Activated T-helper 2 cell treated with anti-CD3 and anti-CD28 coated beads, Interferon-gamma antibody, Interleukin-2, Interleukin-4, amounts not matched to agents 10 μg/mL and 5 μg/mL and 100 μg/mL, durations not matched to agents 14 hours and 24 hours and 36 hours (primary cell): ENCODE measurements at places on chromosomes 6 and 20.

GRCh38 chr6:5205877-5206850 lies 54.6 kb downstream of the LYRM4 start:
- DNase-seq, result no peak

GRCh38 chr6:21937466-21937865 lies 343.9 kb downstream of the SOX4 start:
- DNase-seq, result no peak

DNA sequence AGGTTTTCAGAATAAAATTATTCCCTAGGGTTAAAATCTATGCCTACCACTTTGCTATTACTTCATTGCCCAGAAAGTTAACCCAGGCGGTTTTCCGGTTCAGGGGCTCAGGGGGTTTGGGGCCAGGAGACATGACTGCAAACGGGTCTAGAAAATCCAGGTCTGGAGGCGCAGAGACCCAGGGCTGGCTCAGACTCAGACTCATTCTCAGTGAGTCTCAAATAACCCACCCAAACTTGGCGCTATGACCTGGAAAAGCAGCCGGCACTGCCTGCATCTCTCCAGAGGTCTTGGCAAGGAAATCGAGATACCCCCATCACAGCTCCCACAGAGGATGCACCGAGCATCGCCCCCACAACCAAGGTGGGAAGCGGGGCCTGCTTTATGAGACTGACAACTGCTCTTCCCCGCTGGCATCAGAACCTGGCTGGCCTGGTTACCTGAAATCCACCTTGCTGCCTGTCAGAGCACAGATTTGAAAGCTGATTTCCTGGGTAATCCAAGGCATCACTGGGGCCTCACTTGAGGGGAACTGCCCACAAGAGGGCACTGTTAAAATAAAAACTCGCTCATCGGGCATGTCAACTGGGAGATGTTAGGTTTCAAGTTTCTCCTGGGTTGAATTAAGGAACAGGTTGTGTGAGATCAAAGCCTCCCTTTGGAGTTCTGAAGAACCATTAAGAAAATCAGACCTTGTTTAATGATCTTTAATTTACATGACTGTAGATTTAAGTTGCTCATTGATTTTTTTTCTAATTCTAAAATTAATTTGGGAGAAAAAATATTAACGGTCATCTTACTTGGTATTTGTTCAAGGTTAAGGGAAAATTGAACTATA lies 55.1 kb downstream of the KIF16B start:
- DNase-seq, result no peak

- DNase-seq, result no peak
These were observed 4.5 kb downstream of the NRN1 start for GRCh38 chr6:6002005-6002847.

DNA sequence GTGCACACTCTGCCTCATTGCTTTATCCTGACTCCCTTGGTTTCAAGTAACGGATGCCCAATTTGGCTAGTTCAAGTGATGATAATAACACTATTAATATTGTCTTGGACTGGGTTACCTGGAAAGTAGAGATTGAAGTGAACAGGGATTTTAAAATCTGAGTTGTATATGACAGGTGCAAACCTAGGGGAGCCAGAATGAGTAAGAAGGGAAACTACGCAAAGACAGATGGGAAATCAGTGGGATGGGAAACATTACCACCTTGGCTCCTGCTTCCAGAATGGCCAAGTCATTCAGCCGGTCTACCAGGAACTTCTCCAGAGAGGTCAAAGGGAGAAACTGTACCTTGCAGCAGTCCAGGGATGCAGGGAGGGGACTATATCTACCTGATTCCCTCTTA lies 41.9 kb downstream of the OGFRL1 start:
- no peak for DNase-seq

DNA sequence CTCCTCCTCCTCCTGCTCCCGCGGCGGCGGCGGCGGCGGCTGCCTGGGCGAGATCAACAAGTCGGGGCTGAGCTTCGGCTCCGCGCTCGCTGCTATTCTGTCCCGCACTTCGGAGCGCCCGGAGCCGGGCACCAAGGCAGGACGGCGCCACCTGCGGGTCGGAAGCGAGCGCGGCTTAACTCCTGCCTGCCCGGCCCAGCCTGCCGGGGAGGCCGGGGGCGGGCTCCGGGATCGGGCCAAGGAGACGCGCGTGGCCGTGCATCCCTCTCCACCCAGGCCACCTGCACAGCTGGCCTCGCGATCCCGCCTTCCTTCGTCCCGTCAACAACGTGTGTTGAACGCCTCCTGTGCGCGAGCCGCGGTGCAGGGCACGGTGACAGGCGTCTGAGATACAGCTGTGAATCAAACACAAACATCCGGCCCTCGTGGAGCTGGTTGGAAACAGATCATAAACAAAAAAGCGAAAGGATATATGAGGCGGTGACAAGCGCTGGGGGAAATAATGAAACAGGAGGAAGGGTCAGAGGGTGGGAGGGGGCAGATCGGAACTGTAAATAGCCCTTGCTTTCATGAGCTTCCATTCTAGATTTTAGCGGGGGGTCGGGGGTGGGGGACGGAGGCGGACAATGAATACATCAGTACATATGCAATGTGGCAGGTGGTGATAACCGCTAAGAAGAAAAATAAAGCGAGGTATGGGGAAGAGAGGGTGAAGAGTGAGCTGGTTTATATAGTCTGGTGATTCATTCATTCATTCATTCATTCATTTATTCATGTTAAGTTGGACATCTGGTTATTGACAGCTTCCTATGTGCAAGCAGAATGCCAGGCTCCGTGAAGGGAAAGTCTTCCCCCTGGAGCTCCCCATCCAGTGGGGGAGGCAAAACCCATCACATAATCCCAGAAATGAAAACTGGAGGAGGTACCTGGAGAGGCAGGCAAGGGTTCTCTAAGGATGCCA lies 2.0 kb upstream of the KCNB1 start:
- peak; percentile 68 for DNase-seq

- no peak for DNase-seq
These were observed 48.8 kb downstream of the BCAS1 start for GRCh38 chr20:54021446-54022235.

GRCh38 chr20:11995805-11996567 lies 78.3 kb downstream of the BTBD3 start:
- DNase-seq, result no peak

DNA sequence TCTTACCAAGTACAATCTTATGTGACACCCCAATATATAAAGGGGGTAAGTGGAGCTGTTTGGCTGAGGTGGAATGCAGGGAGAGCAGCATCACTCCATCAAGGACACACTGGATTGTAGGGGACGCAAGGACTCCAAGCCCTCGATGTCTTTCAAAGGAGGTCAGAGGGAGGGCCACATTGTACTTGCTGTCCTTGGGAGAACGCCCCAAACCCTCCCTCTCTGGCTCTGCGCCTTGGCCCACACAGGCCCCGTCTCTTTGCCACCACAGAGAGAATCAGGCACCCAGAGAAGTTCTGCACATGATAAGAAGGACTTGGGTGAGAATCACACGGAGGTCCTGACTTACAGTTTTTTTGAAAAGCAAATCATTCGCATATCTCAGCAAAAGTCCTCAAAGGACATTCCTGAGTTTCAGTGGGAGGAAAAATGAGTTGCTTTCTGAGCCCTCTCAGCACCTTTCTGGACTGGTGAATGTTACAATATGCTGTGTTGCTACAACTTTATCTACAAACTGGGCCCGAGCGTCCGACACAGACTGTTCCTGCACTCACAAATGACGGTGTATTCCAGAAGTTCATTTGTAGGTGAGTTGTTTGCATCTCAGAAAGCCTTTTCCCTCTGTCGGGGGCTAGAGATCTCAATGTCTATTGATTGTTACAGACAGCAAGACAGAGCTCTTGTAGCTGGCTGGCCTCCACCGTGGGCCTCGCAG lies 92.5 kb upstream of the AKAP12 start:
- DNase-seq, result no peak

- DNase-seq, result no peak
These were observed 120.2 kb downstream of the TINAG start for GRCh38 chr6:54428431-54428830.

DNA sequence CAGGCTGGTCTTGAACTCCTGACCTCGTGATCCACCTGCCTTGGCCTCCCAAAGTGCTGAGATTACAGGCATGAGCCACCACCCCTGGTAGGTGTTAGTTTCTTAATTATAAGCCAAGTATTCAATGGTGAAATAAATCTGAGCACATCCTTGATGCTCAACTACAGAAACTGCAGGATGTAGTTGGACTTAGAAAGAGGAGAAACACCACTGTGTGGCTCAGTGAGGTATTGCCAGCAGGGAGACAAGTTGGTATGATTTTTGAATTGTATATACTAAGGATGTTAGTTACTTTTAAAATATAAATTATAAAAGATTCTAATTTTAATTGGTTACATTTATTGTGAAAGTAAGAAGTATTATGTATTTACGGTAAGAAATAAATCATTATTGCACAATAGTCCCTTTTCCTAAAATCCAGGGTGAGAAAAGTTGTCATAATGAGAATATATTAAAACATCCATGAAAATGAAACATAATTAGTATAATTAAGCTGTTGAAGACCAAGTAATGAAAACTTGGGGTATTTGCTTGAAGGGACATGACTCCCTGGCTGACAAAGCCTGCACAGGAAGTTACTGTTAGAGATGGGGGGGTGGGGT lies 17.6 kb downstream of the SLC18B1 start:
- DNase-seq, result no peak

DNA sequence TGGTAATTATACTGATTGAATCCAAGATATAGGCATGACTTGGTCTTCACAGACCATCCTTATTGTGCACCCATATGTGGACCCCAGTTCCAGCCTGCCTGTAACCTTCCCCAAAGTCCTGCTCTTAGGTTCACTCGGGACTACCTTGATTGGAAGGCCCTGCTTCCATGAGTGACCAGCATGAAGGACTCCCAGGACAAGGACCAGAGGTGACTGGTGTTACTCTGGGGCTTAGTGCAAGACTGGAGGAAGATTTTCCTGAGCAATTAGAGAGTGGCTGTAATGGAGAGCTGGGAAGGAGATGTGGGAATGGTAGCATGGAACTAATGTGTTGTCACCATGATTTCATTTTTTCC lies 15.1 kb downstream of the BRD2 start:
- DNase-seq, result no peak

DNA sequence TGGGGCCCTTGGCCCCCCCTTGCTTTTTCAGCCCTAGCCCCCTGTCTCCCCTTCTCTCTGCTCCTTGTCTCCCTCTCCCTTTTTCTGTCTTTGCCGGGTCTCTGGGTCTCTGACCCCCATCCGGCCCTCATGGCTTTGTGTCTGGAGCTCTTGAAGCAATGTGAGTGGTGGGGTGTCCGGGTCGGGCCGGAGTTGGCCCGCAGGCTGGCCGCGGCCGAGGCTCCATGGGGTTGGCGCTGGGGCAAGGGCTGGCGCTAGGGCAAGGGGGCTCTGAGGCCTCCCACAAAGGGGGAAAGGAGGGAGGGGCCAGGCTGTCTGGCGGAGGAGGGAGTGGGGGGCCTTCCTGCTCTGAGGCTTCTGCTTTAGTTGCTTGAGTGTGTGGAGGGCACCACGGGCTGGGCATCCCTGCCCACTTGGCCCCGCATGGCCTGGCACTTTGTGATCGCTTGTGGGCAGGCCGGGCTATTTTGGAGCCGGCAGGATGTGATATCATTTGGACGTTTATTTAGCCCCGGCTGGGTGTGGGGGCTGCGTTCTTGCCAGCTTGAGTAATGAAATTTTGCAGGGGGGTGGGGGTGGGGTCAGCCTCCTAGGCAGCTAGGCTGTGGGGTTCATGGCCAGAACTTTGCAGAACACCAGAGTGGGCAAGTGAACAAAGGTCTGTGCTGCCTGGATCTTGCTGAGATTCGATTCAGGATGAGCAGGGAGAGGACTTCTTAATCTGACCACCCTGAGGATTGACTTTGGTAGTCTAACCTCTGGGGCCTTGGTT lies 78.7 kb upstream of the MYL9 start:
- no peak for DNase-seq

DNA sequence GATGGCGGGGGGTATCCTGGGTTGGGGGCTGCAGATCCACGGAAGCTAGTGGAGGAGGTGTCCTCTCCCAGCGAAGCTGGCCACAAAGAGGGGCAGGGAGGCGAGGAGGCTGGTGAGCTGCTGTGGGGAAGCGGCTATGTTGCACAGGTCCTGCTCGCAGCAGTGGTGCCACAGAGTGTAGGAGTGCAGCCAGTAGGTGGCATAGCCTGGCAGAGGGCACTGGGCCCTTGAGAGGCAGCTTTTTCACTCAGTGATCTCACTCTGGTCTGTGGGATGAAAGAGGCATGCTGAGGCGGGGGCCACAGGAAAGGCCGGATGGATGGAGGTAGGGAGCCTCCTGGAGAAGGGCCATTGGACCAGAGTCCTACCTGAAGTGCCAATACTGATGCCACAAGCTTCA lies 2.9 kb upstream of the LY6G6D start:
- DNase-seq, result no peak

- no peak for DNase-seq
These were observed 49.6 kb upstream of the CDYL start for GRCh38 chr6:4726645-4727044.

DNA sequence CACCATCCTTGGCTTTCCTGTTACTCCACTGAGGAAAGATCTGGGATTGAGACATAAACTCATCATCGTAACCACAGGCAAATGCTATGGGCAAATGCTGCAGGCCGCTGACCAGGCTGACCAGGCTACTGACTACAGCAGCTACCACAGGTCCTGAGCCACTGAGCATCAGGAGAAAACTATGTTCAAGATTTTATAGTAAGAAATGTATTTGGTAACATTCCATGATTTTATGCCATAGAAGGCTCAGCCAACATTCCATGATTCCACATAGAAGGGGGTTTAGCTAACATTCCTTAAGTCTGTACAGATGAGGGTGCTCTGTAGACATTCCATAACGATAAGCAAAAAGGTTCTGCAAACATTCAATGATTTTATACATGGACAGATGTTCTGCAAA lies 16.1 kb upstream of the B4GALT5 start:
- DNase-seq, result no peak

DNA sequence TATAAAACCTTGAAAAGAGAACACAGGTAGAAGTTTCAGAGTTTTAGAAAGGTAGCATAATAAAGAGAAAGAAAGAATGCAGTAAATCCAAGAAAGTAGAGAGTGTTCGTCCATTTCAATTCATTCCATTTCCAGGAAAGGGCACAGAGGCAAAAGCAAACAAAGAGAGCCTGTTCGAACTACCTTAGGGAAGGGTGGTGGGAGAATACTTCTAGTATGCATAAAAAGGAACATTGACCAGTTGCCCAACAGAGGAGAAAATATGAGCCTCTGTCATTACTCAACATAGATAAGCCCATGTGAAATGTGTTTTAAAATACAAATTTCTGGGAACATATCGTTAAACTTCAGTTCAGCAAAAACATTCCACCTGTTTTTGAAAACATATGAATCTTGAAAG lies 60.6 kb downstream of the CYP39A1 start:
- DNase-seq, result no peak

DNA sequence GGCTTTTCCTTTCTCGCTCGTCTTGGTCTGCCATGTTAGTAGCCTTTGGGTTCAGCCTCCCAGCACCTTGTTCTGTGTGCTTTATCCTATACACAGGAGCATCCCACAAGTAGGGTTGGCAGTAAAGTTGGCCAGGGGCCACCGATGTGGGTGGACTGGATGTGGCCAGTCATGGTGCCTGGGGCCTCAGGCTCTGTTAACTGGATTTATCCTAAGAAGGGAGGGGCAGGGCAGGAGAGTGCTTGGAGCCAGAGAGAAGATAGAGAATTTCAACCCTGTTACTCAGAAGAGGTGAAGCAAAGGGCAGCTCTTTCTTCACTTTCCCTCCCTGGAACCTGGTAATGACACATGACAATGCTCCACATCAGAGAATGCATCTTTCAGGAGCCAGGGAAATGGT lies 14.1 kb upstream of the SIRPB2 start:
- DNase-seq, result no peak

- DNase-seq, result no peak
These were observed 19.1 kb upstream of the RIN2 start for GRCh38 chr20:19738951-19739350.

GRCh38 chr6:160424256-160424655 lies 76.1 kb downstream of the SLC22A3 start:
- DNase-seq, result no peak

- no peak for DNase-seq
These were observed 22.4 kb downstream of the SMLR1 start for GRCh38 chr6:130849594-130849993.
